ENCODE measurements at places on chromosomes 2 and 18.

GRCh38 chr18:41645589-41646360 is 309.3 kb upstream of the PIK3C3 start:
- DNase-seq: no peak

GRCh38 chr2:71125506-71126294 is 4.3 kb downstream of the MCEE start:
- no peak for DNase-seq

GRCh38 chr2:55052129-55053061 is 2.1 kb upstream of the RTN4 start:
- no peak for DNase-seq

DNA sequence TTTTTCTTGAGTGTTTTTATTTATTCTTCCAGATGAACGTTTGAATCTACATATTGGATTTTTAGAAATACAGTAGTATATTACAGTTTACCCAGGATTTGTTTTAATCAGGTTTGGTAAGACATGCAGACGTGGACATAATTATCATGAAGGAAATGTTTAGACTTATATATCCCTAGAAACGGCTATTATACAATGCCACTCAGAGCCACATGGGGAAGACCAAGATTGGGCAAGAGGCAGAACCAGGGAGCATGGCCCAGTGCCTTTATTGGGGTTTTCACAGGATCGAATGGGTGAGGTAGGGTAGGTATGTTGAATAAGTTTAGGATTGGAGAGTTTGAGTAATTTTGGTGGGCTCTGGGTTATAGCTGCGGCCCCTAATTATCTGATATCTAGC is 212.2 kb downstream of the CAMKMT start:
- DNase-seq: no peak

- no peak for DNase-seq
These were observed 34.2 kb downstream of the B4GALT6 start for GRCh38 chr18:31649978-31650719.

Data from cortex of kidney (tissue), 1 donor.